Hematopoietic multipotent progenitor cell treated with erythropoietin and hydrocortisone succinate and interleukin-3 and kit ligand, for 6 days (in vitro differentiated cells): ENCODE measurements at places on chromosomes 5 and 9.
A peak's percentile ranks its signal among the peaks of the same experiment; 100 is the strongest.

DNA sequence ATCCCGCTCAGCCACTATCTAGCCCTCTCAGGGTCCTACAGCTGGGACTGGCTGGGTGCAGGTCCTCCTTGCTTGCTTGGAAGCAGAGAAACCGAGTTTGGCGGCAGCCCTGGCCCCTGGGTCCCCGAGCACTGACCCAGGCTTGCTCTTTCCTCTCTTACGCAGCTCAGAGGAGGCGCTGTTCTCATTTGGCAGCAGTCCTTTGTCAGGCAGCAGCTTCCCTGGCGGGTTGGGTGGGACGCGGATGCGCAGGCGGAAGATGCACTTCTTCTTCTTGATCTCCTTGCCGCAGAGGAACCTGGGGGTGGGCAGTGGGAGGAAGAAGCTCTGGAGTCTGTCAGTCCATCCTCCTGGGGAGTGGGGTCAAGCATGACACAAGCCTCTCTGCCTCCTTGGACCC lies 14.5 kb downstream of the PHF19 start:
- DNase-seq, result no peak

GRCh38 chr5:10567121-10567591 lies 3.3 kb downstream of the ANKRD33B start:
- peak; percentile 42 for DNase-seq

- no peak for DNase-seq
Measured at GRCh38 chr5:52804387-52804791, 16.7 kb downstream of the ITGA1 start.

DNA sequence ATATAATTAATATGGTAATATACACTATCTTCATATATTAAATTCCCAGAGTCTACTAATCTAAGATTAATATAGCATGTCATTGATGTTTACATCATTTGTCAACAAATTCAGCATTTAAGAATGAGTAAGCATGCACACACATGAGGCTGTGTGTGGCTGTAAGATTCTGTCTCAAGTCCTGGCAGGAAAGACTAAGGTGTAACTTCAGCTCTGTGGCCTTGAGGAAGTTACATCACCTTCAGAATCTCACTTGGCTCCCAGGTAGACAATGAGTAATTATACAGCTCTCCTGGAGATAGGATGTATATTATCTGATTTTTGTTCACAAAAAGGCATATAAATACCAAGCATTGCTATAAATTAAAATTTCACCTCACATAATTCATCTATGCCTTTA lies 119.4 kb upstream of the IQGAP2 start:
- no peak for DNase-seq

DNA sequence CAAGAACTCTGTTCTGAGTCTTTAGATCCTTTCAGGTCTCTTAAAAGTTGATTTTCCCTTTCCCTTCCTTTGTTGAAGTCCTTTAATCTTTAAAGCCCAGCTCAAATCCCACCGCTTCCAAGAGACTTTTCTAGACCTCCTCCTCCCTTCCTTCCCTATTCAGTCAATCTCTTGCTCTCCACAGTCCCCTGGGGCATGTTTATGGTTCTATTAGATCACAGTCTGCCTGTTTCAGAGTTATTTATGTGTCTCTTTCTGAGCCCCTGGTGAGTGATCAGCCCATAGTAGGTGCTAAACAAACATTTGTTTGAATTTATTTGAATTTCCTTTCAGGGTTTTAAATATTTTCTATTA lies 7.2 kb upstream of the ARSI start:
- no peak for DNase-seq

- peak; percentile 15 for DNase-seq
Measured at GRCh38 chr5:134784241-134784920, 25.8 kb downstream of the DDX46 start.

DNA sequence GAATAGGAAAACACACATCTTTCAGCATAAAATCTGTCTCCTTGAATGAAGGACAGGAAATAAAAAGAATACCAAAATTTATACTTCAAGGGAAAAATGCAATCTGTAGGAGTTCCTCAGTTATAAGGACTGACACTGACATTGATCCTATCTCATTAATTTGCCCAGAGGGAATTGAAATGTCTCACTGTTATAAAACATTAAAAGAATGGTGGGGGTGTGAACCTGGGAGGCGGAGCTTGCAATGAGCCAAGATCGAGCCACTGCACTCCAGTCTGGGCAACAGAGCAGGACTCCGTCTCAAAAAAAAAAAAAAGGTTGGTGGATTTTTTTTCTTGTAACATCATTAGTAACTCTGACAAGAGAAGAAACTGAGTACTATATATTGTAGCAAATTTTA lies 60.8 kb downstream of the TTLL11 start:
- no peak for DNase-seq

DNA sequence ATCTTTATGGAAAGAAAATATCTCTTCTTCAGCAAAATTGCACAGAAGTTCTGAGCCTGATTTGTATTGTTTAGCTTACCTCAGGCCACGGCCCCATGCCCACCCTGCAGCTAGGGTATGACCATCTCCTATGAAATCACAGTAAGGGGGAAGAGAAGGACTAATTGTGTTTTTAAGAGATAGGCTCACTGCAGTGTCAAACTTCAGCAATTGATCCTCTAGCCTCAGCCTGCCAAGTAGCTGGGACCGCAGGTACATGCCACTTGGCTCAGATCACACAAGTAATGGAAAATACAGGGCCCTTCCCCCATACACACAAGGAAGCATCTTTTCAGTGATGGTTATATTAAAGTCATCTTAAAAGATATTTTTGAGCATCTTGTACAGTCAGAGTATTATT lies 60.0 kb downstream of the DMAC1 start:
- DNase-seq, result no peak

DNA sequence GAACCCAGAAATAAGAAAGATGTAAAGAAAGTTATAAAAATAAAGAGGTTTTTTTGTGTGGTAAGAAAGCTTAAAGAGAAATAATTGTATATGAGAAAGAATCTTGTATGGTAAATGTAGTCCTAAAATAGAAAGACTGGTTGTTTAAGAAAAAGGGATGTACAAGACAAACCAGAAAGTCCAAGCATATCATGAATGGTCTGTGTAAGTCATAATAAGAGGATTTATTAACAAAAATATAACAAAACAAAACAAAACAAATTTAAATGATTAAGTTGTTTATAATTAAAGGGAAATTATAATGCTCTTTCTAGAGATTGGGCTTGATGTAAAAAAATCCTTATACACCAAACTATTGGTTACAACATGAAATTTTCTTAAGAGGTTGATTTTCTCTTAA lies 590.4 kb upstream of the PTGER4 start:
- DNase-seq, result peak; percentile 19

- DNase-seq, result no peak
Measured at GRCh38 chr9:5958273-5958672, 57.2 kb downstream of the RANBP6 start.

DNA sequence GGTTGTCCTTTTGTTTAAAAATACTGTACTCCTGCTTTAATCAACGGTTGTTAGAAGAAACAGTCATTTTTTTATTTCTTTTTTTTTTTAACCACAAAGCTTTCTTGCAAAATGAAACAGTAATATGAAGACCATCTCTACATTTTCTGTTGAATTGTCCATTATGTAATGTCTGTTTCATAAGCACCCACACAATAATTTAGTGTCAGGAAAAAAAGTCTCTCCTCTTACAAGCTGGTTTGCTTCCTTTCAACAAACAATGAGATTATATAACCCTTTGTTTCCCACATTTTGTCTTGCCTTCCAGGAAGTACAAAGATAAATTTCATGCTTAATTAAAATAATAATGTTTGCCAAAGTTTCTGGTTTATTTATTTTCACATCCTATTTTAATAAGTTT lies 16.7 kb downstream of the CTNNAL1 start:
- DNase-seq, result no peak
